MCF 10A (cell line): ENCODE measurements at places on chromosomes 16 and 17. TPM values are rescaled to one million over a fixed set of nuclear protein-coding genes. Genes with fewer than 3 reads are reported as not detected.

TCAP gene
- 0.37 and 0.71 TPM in 2 replicates for total RNA-seq

PSKH1 gene
- total RNA-seq = 21.7 and 27.9 TPM in 2 replicates

ZP2 gene
- not detected in 2 replicates for total RNA-seq

CA10 gene
- total RNA-seq = not detected in 2 replicates

C1QTNF8 gene
- not detected in 2 replicates for total RNA-seq

KRTAP9-9 gene
- not detected in 2 replicates for total RNA-seq

GFAP gene
- total RNA-seq = not detected in 2 replicates

YBX2 gene
- 0.40 and 0.44 TPM in 2 replicates for total RNA-seq

DHRS7C gene
- not detected in 2 replicates for total RNA-seq
